ENCODE measurements at places on chromosomes 3 and 15.
A peak's percentile ranks its signal among the peaks of the same experiment; 100 is the strongest.

DNA sequence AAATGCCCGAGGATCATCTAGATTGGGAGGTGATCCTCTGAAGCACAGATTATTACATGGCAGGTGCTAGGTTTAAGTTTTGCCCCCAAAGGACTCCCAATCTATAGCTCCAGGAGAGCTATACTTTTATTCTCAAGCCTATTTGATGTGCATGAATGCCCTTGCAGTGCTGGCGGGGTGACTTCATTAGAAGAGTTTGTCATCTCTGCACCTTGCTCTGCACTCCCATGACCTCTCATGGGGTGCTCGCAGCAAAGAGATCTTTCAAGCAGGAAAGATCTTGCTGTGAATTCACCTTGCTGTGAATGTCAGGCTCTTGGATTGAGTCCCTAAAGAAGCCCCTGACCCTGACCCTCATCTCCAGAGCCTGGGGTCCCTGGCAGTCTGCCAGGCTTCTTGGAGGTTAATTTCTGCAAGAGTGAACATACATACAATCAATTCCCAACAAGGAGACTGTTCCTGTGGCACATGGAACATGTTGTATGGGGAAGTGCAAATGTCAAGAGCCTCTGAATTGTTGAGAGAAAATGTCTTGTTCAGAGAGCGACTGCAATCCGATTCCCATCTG lies 45.9 kb downstream of the FAM43A start:
- DNase-seq: peak; percentile 12

- no peak for DNase-seq
Measured at GRCh38 chr3:42375121-42375800, 35.1 kb downstream of the LYZL4 start.

GRCh38 chr15:64462492-64462891 lies 2.1 kb downstream of the ZNF609 start:
- DNase-seq: no peak

GRCh38 chr3:119702530-119703527 lies at the start of gene CFAP91:
Gene CFAP91, plus strand, starts transcription at chr3:119703022. Its CDS starts 77 bp downstream, at chr3:119703099.
- DNase-seq: peak; percentile 90

GRCh38 chr3:14789221-14789620 lies 29.5 kb upstream of the FGD5 start:
- DNase-seq: no peak

DNA sequence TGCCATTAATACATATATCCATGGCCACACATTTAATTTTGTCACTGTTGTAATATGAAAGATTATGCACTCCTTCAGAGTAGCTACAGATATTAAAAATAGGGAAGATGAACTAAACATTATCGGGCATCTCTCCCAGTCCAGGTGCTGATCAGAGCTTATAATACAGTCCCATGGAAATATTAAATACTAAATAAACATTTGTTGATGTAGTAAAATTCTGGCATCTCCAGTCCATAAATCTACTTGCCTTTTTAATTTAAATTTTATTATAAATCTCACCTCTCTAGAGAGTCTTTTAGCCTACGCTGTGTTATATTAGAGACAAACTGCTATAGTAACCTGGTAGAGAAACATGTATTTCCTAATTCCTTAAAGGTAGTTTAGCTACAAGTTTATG lies 297.6 kb downstream of the GRM7 start:
- DNase-seq: no peak

DNA sequence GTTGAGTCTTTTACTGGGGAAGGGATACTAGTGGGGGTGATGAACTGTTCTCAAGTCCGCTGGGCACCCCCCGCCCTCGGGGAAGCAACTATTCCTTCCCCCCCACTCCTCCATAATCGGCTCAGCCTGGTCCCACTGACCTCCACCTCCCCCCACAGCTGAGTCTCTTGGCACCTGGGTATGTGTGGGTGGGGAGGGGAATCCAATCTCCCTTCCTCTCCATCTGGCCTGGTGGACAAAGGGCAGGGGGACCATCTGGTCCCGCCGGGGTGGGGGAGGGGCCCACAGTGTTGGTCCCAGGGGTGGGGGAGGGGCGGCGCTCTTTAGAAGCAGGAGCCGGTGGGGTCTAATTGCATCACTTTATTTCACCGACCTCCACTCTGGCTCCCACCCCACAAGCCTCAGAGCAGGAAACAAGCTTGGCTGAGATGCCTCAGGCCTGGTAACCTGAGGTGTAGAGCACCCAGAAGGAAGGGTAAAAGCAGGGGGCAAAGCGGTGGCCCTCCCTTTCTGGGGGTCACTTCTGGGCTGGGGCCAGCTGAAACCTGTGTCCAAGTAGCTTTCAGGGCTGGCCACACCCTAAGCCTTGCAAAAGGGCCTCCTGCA lies 1.0 kb upstream of the PCBP4 start:
- no peak for DNase-seq

GRCh38 chr3:30578479-30578878 lies 27.9 kb upstream of the TGFBR2 start:
- peak; percentile 94 for DNase-seq

GRCh38 chr15:64453689-64454037 lies 6.7 kb upstream of the ZNF609 start:
- DNase-seq: no peak

DNA sequence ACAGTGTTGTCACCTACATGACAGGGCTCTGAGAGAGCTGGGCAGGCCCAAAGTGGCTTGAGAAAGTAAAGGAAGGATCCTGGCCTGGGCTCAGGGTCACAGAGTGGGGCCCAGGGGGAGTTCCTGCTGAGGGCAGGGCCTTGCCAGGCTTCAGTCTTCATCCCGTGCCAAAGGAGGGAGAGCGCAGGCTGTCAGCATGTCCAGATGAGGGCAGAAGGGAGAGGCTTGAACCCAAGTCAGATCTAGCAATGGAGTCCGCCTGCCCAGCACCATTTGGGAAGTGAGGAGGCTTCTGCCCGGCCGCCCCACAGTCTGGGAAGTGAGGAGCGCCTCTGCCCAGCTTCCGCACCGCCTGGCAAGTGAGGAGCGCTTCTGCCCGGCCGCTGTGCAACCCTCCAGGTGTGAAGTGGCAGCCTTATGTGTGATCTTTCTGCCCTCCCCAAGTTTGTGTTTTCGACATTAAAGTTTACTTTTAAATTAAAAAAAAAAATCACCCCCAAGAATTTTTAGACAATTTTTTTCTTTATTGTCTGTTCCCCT lies 303.6 kb upstream of the PROK2 start:
- DNase-seq: no peak

DNA sequence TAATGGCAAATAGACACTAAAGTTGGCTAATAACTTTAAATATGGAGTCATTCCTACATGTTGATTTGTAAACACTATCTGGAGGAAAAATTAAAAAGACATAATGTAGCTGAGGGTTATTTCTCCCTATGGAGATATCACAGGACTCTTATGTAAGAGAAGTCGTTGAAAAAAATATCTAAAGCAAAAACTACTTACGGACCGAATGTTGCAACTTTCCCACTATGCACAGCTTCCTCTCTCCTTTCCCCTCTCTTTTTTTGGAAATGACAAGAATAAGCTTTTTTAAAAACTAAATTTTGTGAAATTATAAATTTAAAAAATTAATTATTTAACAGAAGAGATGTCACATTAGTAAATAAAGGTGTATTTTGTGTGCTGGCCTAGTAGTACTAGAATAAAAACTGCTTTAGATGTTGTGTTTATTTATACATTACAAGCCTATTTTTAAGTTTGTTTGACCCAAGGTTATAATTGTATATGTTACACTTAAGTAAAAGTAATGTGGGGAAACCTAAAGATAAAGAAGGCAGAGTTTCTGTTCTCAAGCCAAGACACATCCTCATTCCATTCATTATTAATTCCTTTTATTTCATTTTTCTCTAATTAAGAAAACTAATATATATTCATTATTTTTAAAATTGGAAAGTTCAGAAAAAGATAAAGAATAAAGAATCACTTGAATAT lies 20.7 kb upstream of the PPARG start:
- no peak for DNase-seq

- DNase-seq: no peak
Measured at GRCh38 chr15:67911727-67912126, 71.9 kb upstream of the RNU6-1 start.

DNA sequence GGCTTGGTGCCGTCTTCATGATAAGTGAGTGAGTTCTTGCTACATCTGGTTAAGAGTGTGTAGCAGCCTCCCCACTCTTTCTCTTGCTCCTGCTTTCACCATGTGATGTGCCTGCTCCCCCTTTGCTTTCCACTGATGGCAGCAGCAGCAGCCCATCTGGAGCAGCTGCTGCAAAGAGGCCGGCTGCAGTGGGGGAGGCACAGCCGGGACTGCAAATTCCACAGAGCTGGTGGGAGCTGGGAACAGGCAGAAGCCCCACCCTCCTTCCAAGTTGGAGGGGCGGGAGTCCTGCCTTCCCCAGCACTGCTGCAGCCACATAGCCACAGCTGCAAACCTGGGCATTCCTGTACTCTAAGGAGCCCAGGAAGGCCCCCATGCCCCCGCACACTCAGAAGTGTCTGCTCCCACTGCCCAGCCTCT lies 62.8 kb upstream of the IMPG2 start:
- no peak for DNase-seq

DNA sequence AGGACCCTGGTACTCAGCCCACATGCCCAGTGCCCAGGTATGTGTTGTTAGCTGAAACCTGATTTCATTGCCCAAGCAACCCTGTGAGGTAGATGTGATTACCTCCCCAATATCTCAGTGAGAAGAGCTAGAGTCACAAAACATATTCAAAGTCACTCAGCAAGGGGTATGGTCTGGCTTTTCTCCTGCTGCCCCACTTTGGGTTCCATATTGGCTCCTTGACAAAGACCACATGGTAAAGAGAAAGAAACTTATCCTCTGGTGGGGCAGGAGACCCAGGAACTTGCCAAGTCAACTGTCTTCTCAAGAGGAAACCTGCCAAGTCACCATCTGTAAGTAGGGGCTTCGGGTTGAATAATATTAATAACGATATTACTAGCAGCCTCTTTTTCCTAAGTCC lies 148.3 kb upstream of the LMCD1 start:
- DNase-seq: no peak

DNA sequence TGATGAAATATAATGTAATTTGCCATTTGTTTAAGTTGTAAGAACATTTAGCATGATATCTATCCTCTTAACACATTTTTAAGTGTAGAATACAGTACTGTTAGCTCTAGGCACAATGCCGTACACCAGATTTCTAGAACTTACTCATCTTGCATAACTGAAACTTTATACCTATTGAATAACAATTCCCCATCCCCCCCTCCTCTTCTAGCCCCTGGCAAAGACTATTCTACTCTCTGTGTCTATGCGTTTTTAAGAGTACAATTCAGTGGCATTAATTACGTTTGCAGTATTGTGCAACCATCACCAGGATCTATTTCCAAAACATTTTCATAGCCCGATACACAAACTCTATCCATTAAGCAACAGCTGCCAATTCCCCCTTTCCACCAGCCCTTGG lies 261.7 kb downstream of the PLOD2 start:
- DNase-seq: no peak

- peak; percentile 49 for DNase-seq
Measured at GRCh38 chr3:8503871-8504610, 2.4 kb downstream of the LMCD1 start.

- no peak for DNase-seq
Measured at GRCh38 chr3:15783361-15783969, 14.3 kb downstream of the ANKRD28 start.

DNA sequence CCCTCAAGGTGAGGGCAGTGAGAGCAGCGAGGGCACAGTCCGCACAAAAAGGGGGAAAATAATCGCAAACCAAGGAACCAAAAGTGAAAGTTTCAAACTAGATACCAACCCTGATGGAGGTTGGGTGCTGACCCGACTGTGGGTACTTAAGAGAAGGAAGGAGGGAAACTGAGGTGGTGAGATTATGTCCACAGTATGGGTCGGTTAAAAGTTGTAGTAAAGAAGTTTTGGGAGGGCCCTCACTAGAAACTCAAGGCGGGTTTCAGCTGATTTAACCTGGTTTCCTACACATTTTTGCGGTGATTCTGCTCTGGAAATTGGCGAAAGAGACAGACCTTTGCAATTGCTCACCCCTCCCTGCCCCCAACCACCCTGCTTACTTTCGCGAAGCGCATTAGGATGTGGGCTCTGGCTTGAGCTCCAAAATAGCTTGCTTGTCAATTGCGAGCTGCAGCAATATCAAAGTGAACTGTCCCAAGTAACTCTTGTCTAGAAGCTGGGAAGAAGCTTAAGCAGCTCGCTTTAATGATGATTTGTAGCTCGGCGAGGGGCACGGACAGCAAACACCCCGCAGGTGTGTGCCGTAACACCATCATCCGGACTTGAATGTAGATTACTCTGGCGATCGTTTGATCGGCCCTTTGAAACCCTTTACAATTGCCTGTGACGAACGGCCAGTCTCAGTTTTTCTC lies 15.8 kb downstream of the SOX2 start:
- DNase-seq: no peak

GRCh38 chr3:128487813-128488635 lies 5.0 kb downstream of the GATA2 start:
- DNase-seq: peak; percentile 63

DNA sequence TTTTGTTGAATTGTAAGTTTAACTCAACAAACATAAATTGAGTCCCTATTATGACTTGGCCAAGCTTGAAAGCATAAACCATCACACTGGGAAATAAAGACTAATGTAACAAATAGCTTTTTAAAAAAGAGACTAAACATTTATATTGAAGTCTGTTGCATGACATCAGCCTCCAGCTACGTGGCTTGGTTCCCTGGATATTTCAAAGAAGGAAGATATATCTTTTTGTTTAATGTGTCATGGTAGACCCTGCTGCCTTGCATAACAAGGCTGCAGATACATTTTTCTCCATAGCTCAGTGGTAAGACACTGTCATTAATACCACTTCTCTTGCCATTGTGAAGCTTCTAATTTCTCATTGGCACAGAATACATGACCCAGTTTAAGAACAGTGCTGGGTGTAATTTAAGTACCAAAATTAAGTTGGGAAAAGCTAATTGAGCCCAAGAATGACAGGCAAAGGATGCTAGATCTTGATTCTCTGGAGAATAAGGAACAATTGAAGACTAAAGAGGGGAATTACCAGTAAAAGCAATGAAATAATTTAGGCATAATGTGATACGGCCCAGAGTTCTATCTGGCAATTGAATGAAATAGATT lies 14.0 kb downstream of the RCN2 start:
- no peak for DNase-seq

- DNase-seq: peak; percentile 17
Measured at GRCh38 chr3:24773798-24774197, 279.1 kb upstream of the THRB start.

DNA sequence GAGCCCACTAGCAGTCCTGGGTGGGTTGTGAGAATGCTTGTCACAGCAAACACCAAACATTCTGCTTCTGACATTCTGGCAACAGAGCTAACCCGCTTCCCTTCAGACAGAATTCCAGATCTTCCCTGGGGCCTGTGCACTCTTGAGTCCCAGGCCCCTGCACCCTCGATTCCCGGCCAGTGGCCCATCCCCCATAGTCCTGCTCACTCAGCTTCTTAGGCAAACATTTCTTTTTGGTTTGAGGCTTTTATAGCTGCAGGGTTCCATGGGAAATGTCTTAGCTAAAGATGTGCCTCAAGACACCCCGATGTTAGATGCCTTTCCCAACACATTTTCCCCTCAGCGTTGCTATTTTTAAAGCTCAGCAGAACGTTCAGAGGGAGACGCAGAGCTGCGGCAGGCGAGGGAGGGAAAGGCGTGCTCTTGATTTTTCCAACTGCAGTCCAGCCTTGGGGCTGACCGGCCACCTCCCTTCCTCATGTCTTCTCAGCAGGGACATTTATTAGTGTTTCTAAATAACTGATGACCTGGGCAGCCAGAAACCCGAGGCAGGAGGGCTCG lies 35.2 kb downstream of the ABTB1 start:
- DNase-seq: no peak
